Naive thymus-derived CD4-positive, alpha-beta T cell (primary cell): ENCODE measurements at places on chromosomes 7 and 10. TPM values are rescaled to one million over a fixed set of nuclear protein-coding genes. Genes with fewer than 3 reads are reported as not detected.
A peak's percentile ranks its signal among the peaks of the same experiment; 100 is the strongest.

DNA sequence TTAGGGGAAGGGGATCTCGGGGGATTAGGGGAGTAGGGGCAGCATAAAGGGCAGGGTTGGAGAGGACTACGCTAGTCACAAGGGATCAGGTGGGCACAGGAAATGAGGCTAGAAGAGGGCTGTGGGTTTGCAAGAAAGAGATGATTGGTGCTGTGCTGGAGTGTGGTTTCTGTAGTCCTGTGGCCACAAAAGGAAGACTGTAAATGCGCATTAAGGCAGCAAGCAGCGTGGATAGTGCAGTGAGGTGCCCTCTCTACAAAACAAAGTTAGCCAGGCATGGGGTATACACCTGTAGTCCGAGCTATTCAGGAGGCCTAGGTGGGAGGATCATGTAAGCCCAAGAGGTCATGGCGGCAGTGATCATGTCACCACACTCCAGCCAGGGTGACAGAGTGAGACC, 212.1 kb downstream of the MLLT10 start:
- peak; percentile 19 for DNase-seq
- no peaks in the 10 kb centered on the region for H3K36me3 ChIP-seq
- no peaks in the 10 kb centered on the region for H3K27me3 ChIP-seq
- H3K4me3 ChIP-seq: no peak overlapping the region
- H3K27ac ChIP-seq: peak overlapping the region; percentile 18

DNA sequence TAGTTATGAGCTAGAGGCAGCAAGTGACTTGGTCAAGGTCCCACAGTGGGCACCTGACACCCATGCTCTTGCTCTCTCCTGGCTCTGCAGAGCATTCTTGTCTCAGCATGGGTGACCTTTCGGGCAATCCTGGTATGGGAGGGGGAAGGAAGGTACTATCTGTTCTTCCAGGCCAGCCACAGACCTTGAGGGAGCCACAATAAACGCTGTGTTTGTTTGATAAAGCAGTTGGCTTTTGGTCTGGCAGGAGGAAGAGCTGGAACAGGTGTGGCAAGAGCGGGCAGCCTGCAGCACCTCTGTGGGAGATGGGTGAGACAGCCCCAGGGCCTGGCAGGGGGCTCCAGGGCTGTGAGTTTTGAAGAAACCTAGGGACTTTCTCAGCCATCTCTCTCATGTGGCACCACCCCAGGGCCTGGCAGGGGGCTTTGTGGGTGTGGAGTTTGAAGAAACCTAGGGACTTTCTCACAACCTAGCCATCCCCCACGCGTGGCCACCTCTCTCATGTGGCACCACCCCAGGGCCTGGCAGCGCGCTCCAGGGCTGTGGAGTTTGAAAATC, 11.4 kb downstream of the CLDN3 start:
- no peak for DNase-seq
- H3K4me3 ChIP-seq: no peak overlapping the region
- H3K4me1 ChIP-seq: no peaks in the 10 kb centered on the region
- H3K27me3 ChIP-seq: no peaks in the 10 kb centered on the region
- no peak overlapping the region for H3K27ac ChIP-seq

DNA sequence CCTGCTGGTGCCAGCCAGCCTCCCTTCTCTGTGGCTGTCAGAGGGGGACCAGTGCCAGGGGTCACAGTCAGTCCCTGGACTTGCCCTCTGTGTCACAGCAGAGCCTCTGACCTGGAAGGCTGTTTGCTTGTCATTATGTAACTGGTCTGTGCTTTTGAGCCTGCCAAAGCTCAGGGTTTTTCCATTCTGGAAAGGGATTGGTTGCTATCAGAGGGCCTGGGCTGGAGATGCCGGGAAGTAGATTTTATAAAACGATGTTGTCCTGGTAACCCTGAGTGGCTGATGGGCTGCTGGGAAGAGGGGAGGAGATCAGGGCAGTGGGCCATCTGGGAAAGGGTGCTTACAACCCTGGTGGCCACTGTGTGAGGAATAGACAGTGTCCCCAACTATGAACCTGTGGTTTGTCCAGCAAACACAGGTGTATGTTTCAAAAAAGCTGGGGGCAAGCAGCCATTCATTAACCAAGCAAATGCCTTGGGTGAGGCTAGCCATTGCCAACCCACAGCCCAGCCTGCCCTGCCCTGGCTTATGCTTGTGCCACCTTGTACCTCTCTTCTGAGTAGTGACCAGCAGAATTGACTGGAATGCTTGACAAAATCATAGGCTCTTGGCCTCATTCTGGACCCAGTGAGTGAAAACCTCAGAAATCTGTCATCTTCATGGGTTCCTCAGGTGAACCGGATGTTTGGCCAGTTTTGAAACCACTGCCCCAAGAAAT, 21.6 kb downstream of the SFTPD start:
- H3K4me1 ChIP-seq: no peaks in the 10 kb centered on the region
- H3K27ac ChIP-seq: no peak overlapping the region
- no peak for DNase-seq
- no peak overlapping the region for H3K4me3 ChIP-seq

GRCh38 chr7:85638394-85638793, 451.5 kb upstream of the SEMA3D start:
- H3K36me3 ChIP-seq: no peaks in the 10 kb centered on the region
- H3K27me3 ChIP-seq: no peaks in the 10 kb centered on the region
- no peak for DNase-seq
- H3K27ac ChIP-seq: no peak overlapping the region
- H3K4me1 ChIP-seq: no peaks in the 10 kb centered on the region
- H3K4me3 ChIP-seq: no peak overlapping the region

RBP4 gene
- total RNA-seq: not detected
